ENCODE measurements at places on chromosomes 2 and 18.

GRCh38 chr18:31716362-31716761 lies 32.0 kb upstream of the B4GALT6 start:
- no peak for DNase-seq

GRCh38 chr2:241129086-241129871 lies 20.0 kb downstream of the PASK start:
- no peak for DNase-seq

DNA sequence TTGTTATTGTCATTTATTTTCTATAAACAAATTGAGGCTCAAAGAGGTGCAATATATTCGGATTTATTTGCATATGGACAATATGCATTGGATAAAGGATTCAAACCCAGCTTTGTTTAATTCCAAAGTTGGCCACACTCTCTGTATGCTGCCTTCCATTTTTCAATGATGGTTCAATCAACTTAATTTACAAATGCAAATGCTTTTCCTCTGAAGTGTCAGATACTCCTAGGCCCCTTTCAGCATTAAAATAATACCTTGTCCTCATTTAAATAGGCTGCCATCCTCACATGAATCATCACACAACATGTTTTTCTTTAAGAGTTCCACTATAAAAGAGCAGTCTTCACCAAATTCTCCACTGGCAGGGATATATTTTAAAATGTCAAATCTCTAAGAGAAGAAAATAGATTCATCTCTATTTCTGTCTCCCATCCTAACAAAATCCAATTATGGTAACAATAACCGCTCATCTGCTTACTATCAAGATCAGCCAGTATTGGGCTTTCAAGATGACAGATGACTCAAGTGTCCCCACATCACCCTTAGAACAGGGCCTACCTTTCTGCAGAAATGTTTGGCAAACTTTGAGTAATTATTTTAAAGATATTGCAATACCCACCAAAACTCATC lies 114.8 kb downstream of the SCG2 start:
- no peak for DNase-seq

- DNase-seq: no peak
These were observed 130.3 kb upstream of the RAB12 start for GRCh38 chr18:8478968-8479370.

- DNase-seq: no peak
These were observed 376.4 kb downstream of the INSIG2 start for GRCh38 chr2:118464546-118465265.

DNA sequence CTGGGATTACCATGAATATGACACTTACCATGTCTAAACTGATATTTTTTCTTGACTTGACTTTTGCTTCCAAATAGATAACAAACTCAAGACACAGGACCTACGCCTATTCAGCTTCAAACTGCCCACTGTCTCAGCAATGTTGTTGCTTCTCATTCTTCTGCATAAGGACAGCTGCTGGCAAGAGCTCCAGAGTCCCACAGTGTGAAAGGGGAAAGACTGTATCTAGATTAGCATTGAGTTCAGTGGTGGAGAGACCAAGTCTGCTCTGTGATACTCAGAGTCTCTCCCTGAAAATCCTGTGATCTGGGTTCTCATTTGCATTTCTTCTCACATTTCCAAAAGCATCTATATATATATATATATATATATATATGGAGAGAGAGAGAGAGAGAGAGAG lies 247.9 kb upstream of the NT5C1B start:
- no peak for DNase-seq

- DNase-seq: no peak
These were observed 45.1 kb downstream of the LPIN2 start for GRCh38 chr18:2967820-2968219.

DNA sequence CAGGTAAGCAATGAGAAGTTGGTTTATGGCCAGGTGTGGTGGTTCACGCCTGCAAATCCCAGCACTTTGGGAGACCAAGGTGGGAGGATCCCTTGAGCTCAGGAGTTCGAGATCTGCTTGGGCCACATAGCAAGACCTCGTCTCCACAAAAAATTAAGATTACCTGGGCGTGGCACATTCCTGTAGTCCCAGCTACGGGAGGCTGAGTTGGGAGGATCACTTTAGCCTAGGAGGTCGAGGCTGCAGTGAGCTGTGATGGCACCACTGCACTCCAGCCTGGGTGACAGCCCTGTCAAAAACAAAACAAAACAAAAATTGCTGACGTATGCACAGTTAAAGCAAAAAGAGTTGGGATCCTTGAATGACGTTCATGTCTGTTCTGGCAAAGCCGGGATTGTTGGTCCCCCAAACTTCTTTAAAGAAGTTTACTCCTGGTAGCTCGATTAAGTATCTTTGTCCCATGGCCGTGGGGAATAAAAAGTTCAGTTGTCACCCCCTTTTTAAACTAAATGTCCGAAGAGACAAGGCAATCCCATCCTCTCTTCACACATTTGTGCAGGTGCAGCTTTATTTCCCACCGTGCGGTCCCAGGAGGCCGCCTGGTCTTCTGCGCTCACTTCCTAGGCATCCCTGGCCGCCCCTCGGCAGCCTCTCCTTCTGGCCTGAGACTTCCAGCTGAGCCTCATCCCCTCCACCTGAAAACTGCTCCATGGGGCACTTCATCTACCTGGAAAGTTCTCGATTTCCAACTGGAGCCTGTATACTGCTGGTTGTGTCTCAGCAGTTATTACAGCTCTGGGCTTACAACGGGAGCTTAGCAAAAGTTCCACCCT lies 762 bp upstream of the SPOPL start:
- no peak for DNase-seq

DNA sequence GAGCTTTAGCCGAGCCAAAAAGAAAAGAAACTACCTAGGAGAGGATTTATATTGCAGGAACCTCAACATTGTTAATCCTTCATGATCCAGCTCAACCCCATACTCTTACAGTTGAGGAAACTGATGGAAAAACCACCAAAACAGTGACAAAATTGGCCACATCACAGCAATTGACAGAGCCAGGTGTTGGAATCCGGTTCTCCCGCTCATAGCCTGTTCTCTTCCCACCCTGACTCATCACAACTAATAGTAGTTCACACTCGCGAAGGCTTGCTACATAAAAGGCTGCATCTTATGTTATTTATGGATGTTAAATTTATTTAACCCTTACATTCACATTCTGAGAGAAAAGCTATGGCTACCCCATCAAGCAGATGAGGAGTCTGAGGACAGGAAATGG lies 33.7 kb downstream of the SLC9A4 start:
- DNase-seq: no peak

GRCh38 chr18:13661779-13662256 lies 64.5 kb downstream of the FAM210A start:
- DNase-seq: no peak
